ENCODE measurements at places on chromosomes 1 and 21.

- no peak for DNase-seq
These were observed 20.6 kb downstream of the NPHP4 start for GRCh38 chr1:5971471-5972197.

DNA sequence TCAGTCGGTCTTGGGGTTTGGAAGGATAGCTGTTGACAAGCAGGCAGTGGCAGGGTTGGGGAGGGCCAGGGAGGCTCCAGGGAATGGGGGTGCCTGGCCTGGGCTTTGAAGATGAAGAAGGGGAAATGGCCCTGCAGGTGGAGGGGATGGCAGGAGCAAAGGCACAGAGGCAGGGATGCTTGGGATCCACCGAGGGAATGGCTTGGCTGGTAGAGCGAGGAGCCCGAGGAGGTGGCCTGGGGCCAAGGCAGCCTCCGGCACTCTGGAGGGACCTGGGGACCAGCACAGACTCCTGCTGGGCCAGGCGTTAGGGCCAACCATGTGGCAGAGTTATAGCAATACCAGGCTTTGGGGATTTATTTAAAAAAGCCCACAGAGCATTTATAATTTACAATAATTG is 62.9 kb upstream of the EDN2 start:
- no peak for DNase-seq

GRCh38 chr1:19866029-19866428 is 16.2 kb upstream of the OTUD3 start:
- DNase-seq, result no peak

- no peak for DNase-seq
These were observed 216.2 kb downstream of the SEC16B start for GRCh38 chr1:177753655-177754054.

- DNase-seq, result no peak
These were observed 35.2 kb downstream of the ZNF670 start for GRCh38 chr1:247043406-247043805.

DNA sequence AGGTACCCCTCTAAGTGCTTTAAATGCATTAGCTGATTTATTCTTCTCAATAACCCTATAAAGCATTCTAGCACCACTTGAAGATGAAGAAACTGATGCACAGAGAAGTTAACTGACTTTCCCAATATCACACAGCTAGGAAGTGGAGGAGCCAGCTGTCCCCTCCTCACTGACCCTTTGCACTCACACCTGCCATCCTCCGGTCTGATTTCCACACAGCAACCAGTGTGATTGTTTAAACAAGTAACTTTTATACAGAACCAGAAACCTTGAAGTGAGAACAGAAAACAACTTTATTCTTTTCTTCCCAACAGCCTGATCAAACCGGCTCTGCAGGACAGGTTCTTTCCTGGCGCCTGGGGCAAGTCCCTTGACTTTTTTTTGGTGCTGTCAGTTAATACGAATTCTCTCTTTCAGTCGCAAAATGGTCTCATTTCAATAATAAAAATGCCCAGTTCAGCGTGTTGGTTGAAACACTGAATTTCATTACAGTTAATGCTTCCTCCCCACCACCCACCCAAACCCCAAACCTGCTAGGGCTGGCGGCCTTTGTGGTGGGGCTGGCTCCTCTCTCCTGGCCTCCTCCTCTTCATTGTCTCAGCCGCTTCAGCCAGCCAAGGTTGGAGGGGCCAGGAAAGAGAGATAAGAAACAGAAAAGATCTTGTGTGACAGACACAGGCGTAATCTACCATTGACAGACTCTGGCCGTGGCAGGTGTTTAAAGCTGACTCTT is 26.4 kb upstream of the EEIG2 start:
- DNase-seq, result peak; percentile 7

DNA sequence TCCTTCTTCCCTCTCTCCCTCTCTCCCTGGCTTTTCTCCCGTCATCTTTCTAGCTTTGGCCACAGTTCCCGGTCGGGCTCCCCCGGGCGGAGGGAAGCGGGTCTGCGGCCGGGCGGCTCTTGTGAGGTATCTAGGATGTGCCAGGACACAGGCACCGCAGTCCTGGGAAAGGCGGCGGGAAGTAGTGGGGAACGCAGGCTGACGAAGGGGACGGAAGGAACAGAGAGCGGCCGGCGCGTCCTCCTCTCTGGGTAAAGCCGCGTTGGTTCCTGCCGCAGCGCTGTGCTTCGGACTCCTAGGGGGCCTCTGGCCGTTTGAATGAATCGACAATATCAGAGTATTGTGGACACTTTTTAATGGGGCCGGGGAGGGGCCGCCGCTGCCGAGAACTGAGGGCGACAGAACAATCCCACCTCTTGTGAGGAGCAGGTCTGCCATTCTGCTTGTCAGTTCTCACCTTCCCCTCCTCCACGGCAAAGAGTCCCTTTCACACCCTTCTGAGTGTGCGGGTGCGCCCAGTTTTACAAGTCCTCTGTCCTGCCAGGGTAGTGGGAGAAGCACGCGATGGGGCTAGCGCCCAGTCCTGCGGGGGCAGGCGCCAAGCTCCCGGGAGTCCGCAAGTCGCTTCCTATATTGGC is 1.2 kb upstream of the LHX9 start:
- DNase-seq, result no peak

DNA sequence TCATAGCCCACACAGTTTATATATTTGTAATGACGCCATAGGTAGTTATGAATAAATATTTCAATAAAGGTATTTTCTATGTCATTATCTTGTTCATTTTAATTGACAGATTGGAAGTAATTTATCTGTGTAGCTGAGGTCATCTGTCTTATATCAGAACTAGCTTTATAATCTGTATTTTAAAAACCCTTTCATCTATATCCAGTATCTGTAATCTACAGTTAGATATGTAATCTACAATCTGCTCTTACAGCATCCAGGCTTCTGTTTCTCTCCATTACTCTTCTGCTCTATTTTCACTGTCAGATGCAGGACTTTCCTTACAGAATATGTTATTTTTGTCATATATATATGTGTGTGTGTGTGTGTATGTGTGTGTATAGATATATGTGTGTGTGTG is 137.6 kb downstream of the LBR start:
- DNase-seq, result no peak

DNA sequence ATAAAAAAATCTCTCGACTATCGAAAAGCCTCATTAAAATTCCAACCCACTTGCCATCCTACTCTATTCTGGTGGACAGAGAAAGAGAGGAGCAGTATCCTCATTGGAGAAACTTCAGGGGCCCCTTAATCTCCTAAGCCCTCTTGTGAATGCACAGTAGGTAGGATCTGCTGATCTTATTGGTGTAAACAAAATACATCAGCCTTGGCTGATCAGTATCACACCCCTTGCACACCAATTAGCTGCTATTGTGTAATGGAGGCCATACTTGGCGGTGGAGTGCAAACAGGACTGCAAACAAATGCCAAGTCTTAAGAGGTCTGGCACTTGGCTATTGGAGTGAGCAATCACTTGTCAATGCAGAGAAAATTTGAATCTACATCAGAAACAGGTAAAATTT is 15.7 kb downstream of the VCAM1 start:
- no peak for DNase-seq

DNA sequence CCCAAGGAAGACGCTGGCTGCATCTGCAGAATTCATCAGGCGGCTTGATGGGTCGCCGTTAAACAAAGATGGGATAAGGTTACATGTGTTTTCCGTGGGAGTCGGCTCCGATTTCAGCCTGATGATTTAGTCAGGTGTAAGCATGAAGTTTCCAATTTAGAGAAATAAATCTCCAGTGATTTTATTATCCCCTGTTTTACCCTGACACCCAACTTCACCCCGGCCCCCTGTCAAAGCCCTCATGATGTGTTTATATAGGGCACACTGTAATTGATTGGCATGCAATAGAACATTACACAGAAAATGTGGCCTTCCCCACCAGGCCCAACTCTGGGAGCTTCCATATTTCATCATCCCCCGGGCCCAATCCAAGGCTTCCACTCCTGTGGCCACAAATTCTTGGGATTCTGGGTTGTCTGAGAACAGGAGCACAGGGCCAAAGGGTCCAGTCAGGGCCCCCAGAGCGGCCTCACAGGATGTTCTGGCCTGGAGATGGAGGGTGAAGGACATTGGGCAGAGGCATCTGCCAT is 72.5 kb downstream of the FOXD2 start:
- DNase-seq, result no peak

DNA sequence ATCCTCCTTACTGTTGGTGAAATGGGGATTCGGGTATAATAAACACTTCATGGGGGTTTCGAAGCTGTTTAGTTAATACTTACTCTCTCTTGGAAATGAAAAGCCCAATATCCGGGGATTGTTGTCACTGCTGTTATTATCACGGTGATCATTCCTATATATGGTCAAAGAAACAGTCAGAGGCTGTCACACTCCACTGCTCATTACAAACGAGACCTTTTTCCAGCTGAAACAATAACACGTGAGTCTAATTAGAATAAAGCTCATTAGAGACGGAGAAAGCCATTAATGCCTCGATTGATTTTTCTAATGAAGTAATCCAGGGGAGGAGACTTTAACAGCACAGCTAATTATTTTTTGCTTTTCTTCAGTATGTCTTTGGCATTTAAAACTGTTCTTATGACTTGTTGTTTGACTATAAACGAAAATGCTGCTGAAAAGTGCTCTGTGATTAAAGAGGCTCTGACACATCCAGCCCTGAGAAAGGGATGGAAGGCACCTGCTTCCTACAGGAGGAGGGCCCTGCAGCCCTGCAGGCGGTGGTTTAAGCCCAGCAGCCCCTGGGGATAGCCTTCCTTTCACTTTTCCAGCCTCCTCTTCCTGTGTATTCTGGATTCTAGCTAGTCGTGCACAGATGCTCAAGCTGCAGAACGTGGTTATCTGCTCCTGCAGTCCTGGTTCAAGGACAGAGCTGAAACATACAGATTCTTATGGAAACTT is 143.6 kb downstream of the EDEM3 start:
- no peak for DNase-seq

DNA sequence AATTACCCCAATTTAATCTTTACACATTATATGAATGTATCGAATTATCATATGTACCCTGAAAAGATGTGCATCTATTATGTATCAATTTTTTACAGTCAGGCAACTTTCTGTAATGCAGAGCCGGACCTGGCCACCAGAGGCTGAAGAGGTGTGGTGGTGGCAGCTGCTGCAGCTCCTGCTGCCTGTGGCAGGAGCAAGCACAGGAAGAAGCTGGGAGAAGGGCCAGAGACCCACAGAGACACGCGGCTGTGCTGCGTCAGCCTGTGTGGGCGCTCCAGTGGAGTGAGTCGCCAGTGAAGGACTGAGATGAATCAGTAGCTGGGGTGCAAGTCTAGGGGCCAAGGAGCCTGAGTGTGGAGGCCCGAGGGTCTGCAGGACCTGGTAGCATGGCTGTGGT is 74.3 kb upstream of the COG2 start:
- peak; percentile 42 for DNase-seq

DNA sequence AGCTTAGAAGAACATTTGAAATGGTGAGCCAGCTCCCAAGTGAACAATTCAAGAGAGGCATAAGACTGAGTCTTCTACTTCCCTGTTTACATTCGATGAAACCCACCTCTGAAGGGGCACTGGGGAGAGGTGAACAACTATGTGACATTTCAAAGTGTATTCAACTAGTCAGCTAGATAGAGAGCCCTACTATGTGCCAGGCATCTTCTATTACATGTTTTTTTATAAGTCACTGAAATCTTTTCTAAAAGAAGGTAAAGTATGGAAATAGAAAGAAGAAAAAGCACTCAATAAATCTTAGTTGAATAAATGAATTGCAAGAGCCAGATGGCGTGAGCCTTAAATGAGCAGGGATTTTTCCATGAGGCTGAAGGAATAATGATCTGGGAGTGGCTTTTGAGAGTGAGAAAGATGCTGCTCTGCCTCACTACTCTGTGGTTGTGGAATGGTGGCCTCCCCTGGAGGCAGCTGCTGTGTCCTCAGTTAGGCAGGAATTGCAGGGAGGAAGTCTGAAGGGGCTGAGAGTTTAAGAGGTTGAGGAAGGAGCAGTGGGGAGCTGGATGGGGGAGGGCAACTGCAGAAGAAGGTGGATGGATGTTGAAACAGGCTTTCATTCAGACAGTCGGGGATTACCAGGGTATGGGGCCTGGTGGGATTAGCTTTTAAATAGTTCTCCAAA is 10.4 kb upstream of the PTPRF start:
- DNase-seq, result no peak

DNA sequence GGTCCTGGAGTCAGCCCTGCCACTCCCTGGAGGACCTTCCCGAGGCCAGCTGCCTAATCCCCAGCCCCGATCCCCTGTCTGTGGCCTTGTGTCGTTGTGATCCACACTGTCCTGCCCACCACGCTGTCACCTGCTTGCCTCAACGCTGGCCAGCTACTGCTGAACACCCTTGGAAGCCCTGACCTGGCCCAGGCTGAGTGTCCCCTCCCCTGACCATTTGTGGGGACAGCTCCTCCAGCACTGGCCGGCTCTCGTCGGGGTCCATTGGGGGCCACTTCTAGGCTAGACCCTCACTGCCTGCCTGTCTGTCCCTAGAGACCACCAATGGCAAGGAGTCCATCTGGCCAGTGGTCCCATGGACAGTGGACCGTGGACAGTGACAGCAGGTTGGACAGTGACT is 12.0 kb upstream of the UMODL1 start:
- no peak for DNase-seq

GRCh38 chr1:214281720-214282629 is 1.0 kb downstream of the SMYD2 start:
- no peak for DNase-seq

GRCh38 chr21:42555756-42556438 is 42.2 kb downstream of the SLC37A1 start:
- no peak for DNase-seq

DNA sequence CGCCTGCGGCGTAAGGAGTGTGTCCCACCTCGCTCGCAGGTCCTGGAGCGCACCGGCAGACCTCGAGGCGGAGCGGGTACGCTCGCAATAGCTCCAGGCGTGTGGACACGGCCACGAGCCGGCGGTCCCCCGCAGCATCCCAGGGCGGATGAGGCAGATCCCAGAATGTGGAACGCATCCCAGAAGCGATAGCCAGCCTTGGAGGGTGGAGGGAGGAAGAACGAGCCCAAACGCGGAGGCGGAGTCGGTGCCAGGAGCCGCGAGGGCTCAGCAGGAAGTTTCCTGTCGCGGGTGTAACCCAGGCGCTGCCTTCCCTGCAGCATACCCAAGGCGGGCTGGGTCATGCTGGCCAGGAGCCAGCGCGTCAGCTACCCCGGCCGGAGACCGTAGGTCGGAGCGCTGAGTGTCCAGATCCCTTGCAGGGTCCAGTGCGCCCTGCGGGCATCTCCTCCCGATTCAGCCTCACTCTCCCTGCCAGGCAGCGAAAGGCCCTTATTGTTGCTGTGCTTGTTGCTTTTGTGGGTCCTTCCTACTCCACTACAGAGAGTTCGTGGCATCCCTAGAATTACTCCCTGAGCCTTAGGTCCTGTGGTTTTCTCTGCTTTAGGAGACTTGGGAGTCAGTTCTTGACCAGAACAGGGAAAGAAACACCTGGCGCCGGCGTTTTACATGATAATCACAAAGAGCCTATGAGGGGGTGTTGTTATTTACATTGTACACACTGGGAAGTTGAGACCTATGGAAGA is 27.7 kb downstream of the STYXL2 start:
- DNase-seq, result peak; percentile 41
